ENCODE measurements at places on chromosomes 3 and 15.

DNA sequence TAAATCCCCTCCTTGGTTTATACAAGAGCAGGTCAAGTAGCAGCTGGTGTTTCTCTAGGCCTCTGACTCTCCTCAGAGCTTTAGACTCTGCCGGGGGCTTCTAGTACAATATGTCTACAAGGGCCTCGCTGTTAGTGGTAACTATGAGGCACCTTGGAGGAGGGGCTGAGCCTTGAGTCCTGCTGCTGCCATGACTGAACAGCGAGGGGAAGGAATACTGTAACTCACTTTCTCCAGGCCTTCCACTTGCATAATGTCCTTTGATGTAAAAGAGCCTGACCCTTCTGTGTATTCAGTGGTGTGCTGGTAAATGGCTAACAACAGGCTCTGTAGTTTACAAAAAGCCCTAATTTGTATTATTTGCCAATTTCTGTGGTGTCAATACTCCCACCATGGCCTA is 27.8 kb downstream of the DRD3 start:
- no peak for DNase-seq

GRCh38 chr3:51927061-51927977 is 14.4 kb downstream of the RRP9 start:
- no peak for DNase-seq

DNA sequence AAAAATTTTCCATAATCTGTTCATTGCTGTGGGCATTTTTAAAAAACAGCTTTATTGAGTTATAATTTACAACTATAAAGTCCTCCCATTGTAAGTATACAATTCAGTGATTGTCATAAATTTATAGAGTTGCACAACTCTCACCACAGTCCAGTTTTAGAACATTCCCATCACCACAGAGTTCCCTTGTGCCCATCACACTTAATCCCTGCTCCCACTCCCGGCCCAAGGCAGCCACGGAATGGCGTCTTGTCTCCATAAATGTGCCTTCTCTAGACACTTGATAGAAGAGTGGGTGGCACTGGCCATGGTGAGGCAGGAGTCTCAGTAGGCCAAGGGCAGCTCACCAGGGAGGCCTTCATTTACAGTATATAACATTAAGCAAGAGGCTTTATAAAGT is 6.3 kb downstream of the TSEN2 start:
- DNase-seq, result no peak

DNA sequence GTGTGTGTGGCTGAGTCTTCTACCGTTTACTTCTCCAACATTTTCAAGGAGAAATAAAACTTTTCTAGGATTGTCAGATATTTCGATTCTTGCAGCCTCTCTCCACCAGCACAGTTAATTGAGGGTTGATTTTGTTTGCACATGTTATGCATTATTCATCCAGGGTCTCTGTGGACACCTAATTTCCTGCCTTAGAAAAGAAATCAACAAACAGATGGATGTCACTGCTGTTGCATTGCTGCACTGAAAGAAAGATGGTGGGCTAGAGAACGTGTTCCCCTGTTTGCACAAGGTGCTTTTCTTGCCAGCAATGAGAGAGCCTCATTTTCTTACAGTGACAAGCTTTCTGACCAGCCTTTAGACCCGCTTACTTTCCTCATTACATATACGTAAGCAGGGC is 150.0 kb downstream of the CLSTN2 start:
- no peak for DNase-seq

- no peak for DNase-seq
Observed at GRCh38 chr3:8988791-8989558, 25.7 kb upstream of the RAD18 start.

DNA sequence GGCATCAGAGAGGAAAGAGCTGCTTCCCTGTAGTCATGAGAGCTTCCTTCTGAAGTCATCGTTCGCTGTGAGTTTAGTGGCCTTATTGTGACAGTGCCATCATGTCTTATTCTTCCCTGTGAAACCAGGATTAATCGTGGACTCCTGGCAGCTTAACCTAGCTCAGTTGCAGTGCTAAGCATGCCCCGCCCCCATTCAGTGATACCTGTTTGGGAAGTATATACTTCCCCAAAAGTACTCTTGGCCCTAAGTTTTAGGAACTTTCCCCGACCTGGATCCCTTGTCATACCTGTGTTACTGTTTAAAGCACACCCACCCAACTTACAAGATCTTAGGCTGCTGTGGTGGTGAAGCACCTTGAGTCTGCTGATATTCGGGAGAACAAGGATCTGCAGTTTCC is 32.1 kb upstream of the TIMP4 start:
- DNase-seq, result no peak

- DNase-seq, result no peak
Observed at GRCh38 chr3:48597408-48597800, 2.3 kb upstream of the COL7A1 start.

- no peak for DNase-seq
Observed at GRCh38 chr15:63805993-63806980, 27.5 kb downstream of the HERC1 start.

GRCh38 chr3:42552830-42553229 is 28.9 kb downstream of the SEC22C start:
- DNase-seq, result no peak

DNA sequence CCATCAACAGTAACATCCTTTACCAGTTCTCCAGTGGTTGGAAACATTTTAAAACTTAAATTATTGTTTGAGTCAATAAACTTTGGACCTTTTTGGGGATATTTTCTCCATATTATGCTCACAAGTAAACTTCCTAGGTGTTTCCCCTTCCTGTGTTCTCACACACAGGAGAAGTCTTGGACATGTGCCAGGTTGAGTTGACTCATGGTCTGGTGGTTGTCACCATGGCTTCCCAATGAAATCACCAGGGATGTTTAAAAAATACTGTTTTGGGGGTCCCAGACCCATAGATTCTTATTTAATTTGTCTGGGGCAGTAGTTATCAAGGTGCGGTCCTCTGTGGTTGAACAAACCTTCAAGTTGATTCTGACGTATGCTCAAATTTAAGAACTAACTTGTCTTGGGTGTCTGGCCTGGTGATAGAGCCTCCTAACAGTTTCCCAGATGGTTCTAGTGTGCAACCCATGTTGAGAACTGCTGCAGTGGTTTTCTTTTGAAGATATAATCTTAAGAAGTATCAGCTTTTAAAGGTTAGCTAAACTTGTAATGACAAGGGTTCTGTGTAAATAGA is 291.8 kb downstream of the EDEM1 start:
- no peak for DNase-seq

DNA sequence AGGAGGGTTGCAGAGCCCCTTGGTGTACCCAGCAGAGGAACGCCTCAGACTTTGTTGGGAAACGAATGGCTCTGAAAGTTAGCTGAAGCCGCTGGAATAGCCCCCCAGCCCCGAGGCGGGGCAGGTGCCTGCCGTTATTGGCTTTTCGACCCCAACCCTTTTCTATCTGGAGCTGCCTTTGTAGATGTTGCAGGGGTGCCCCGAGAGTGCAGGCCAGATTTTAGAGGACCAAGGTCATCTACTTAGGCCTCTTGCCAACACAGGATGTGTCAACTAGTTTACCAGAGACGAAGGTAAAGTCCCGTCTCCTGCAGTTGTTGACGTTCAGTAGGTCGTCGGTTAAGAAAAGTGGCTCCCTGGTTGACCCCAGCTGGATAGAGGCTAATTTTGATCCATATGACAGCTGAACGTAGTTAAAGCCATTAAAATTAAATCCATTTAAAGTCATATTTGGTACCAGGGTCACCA is 579 bp upstream of the UBE3A start:
- no peak for DNase-seq

DNA sequence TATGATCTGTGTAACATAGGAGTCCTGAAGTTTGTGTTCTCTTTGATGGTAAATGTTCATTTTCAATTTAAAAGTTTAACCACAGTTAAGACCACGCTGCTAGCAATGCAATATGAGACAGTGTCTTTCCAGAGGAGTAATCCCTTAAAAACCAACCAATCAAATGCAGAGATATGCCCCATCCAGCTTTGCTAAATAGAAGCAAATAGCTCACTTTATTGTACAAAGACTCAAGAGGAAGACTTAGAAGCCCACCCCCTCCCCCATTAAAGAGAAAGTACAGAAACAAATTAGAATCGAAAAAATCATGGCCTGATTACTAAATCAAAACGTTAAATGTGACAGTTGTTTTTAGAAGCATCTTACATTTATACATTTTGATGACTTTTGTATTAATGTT is 2.1 kb upstream of the ANP32A start:
- DNase-seq, result no peak

DNA sequence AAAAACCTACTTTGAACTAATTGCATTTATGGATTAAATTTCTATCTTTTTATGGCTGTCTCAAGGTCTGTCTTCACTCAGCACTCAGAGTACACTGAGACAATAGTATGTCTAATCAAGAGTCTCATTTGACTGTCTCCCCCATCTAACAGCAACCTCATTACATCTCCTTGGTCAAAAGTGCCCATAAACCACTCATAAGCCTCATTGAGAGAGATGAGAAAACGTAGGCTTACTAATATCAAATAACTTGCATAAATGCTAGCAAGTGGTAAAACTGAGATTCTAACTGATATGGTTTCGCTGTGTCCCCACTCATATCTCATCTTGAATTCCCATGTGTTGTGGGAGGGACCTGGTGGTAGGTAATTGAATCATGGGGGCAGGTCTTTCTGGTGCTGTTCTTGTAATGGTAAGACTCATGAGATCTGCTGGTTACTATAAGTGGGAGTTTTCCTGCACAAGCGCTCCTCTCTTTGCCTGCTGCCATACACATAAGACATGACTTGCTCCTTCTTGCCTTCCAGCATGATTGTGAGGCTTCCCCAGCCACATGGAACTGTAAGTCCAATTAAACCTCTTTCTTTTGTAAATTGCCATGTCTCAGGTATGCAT is 113.9 kb downstream of the TFDP2 start:
- no peak for DNase-seq

DNA sequence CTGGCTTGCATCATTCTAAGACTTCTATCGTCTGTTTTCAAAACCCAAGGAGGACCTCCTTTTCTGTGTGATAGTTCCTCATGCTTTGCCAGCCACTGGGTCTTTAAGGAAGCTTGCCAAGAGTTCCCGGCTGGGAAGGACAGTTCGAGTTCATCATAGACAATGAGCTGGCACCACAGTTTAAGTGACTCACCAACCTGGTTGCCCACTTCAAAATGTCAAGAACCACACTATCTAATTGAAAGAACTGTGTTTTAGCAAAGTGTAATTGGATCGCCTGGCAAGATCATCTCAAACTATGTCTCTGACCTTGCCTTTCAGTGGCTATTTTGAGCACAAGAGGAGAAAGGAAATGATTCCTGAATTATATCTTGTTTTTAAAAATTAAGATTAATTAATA is 27.9 kb downstream of the SOX2 start:
- DNase-seq, result no peak

DNA sequence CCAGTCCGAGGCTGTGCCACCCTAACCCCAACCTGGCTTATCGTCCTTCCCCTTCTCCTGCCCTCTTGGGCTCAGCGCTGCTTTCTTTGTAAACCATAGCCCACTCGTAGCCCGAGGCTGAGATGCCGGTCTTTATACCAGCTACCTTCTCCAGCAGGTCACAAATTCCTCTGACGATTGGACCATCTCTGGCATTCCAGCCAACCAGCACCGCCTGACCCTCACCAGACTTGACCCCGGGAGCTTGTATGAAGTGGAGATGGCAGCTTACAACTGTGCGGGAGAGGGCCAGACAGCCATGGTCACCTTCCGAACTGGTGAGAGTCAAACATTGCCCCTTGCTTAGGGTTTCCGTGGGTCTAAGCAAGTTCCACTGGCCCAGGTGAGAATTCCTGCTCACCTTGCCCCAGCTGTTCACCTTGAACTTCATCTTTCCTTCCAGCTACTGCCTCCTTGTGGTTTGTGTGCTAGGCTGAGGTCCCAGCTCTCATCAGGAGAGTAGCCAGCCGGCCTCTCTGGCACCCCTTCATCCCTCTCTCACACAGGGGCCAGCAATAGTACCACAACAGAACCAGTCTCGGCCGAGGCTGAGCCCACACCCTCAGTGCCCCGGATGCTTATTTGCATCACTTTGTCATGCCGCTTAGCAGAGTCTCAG is 66.7 kb downstream of the BOC start:
- DNase-seq, result no peak

DNA sequence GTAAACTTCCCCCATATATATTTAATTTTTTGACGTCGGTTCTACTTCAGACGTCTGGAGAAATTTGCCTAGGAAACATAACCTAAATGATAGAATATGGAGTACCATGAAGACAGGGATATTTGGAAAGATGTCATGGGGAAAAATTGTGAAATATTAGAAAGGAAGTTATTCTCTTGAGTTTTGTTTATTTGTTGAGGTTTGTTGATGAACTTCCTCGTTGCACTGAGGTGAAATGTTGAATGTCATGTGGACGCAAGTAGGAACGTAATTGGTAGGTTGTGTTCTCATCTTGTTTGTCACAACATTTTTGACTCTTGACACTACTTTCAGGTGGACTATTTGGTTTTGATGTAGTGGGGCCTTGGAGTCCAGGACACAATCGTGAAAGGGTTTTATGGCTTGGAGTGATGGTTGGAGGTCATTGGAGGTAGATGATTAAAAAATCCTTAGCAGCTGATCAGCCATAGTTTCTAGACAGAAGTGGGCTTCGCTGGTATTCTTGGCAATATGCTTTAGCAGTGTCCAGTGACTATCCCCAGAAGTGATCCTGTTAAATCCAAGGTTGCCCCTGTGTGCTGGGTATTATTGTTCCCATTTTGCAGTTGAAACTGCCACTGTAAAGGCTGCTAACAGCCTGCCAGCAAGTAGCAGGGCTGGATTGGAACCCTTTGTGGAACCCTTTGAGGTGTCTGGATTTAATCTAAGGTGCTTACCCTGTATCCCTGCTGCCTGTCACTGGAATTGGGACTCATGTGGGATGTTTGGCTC is 1.5 kb downstream of the ABHD5 start:
- no peak for DNase-seq

- DNase-seq, result no peak
Observed at GRCh38 chr3:187678726-187679268, 8.6 kb upstream of the SST start.

DNA sequence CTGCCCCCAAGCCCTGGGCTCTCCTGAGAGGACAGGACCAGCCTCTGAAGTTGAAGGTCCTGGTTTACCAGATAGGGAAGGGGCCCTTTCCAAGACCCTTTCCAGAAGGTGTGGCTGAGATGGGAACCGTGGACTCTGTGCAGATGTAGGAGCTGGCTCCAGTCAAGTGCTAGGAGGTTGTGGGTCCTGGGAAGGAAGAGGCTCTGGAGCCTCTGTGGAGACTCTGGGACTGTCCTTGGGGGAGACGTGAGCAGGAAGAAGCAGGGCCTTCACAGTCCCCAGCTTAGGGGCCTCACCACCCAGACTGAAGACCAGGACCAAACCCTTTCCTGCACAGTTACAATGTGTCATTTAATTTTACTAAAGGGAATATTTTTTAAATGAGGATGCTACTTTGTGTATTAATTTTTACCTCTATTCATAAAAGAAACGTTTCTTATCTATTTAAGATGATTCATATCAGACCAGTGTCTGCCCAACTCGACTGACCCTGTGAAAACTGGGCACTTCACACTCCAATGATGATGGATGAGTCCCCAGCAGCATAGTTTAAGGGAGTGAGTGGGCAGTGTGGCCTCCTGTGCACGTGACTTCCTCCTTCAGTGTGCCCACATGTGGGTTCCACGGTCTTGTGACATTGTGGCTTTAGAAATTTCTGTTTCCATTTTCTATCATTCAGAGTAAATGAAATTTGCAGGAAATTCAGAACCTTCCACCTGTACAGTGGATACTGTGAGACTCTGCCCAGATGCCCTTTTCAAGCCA is 10.9 kb downstream of the CCR5AS start:
- DNase-seq, result no peak

Data from NCI-H2081 treated with DMSO at 0.1 percent for 48 hours (cell line).